ENCODE measurements at places on chromosomes 11 and 22.

DNA sequence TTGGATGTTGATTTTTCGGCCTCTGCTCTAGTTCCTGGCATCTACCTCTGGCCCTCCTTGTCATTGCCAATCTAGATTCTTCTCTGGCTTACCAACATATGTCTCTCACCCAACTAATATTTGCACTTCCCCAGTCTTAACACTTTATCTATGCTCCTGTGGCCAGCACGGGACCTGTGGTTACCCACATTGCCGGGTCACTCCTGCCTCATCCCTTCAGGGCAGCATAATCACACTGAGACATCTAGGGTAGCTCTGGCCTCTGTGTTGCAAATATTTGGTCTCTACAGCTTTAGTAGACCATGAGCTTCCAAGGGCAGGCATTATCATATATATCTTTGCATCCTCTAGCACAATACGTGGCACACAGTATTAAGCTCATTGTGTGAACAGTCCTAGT lies 182.0 kb upstream of the ARHGAP20 start:
- peak; percentile 37 for DNase-seq

- DNase-seq = peak; percentile 67
Measured at GRCh38 chr11:64894070-64894811, 15.8 kb upstream of the EHD1 start.

GRCh38 chr11:2951231-2952110 lies 22.3 kb upstream of the PHLDA2 start:
- DNase-seq = peak; percentile 37

DNA sequence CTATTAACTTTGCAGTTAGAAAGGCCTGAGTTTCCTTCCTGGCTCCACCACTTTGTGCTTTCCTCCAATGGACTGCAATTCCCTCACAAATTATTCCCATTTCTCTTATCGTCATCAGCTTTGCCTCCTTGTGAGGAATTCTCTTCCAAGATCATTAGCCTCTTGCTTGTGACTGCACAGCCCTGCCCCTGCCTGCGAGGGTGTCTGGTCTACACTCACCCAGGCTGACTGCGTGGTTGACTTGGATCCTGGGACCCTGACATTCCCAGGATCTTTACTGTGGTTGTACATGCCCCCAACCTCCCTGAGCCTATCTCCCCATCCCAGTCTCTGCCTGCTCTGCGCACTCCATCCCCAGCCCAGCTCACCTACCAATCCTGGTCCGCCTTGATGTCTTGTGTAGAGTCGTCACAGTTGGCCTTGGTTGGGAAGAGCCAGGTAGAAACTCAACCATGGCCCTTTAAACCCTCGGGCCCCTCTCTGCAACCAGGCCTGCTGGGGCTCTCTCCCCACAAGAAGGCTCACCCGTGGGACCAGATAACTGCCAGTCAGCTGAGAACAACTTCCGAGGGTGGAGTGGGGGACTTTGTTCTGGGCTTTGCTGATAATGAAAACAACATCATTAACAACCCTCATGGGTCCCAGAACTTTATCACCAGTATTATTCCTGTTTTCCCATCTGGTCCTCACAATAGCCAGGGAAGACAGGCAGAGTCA lies at the start of gene OR2AT4:
Gene OR2AT4 (minus strand): TSS at position 421 of the 717 bp plus-strand sequence.
- no peak for DNase-seq

DNA sequence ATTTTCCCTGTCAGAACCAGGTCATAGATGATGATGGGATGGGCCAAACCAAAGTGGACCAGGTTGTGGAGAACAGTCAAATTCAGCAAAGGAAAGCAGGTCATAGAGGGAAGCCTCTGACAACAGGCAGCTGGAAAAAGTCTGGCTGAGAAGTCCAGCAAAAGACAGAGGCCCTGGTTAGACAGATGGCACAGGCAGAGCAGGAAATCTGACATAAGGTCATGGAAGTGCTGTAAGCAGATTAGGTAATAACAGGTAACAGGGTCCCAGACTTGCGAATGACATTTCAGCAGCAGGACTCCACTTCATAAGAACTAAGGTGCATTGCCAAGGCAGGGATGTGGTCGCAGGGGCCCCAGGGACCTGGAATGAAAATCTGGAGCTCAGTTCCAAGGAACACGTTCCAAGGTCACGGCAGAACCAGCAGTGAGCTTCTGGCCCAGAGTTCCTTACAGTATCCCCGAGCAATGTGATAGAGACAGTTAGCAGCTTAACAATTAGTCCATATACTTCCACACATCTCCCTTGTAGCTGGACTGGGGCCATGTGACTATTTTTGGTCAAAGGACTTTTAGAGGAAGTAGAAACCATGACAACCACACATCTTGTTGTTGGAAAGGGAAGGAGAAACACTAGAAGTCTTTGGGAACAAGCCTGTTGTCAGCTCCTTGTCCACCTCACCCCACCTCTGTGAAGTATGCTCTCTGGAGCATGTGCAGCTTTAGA lies 75.4 kb downstream of the ME3 start:
- peak; percentile 86 for DNase-seq

DNA sequence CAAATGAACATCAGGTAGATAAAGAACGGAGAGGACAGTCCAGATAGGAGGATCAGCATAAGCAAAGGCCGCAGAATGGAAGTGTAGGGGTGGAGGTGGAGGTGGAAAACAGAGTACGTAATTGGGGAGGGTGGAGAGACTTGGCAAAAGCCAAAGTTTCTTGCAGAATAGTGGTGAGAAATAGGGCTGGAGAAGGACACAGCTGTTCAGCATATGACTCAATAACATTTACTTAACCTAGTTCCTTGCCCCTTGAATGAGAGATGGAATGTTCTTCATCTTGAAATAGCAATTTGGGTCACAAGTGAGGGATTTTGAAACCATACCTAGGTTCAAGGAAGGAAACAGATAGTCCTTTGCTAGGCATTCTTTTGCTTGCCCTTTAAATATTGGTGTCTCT lies 235.9 kb upstream of the ARHGAP20 start:
- no peak for DNase-seq

GRCh38 chr11:117993988-117994745 lies 8.0 kb downstream of the IL10RA start:
- peak; percentile 46 for DNase-seq

- no peak for DNase-seq
Measured at GRCh38 chr11:103903621-103904323, 132.7 kb upstream of the DDI1 start.

DNA sequence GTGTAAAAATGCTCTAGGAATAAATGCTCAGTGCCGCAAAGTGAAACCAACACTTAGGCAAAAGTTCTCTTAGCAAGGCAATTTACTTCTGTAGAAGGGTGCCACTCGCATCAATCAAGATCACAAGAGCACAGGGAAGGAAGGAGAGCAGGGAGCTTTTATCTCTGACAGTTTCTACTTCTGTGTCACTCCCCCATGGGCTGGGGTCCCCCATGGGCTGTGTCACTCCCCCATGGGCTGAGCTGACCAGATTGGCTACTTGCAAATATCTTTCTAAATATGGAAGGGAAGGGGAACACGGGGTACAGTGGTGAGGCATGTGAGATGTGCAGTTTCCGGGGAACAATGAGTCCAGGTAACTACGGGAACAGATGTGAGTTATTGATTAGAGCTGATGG lies 397 bp downstream of the OR52N2 start:
- DNase-seq = peak; percentile 7

- DNase-seq = peak; percentile 99
Measured at GRCh38 chr11:119509969-119510401, 87.0 kb upstream of the THY1 start.

DNA sequence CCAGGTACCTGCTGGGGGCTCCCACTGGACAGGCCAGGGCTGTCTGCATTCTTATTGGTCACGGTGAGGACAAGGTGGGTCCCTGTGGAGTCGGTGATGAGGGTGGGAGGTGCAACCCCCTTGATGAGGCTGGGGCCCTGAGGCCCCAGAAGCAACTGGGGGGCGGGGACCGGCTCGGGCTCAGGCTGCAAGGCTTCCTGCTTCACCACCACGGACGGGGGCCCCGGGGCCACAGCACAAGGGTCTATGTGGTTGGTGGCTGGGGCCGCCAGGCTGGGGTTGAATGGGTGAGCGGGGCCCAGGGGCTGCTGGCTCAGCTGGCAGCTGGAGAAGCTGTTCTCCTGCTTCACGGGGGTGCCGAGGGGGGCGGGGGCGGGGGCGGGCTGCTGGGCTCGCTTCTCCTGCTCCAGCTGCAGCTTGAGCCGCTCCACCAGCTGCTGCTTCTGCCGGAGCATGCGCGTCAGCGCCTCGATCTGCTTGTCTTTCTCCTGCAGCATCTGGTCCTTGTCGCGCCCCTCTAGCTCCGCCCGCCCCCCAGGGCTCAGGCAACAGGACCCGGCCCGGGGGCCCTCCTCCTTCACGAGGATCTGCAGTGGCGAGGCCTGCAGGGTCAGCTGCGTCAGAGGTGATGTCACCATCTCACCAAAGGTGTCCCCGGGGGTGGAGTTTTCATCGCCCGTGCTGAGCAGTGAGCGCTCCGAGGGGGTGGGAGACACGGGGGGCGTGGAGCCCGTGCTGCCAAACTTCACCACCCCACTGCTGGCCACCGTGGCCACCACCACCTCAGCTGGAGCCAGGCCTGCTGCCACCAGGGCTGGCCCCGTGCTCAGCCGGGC lies 48.2 kb downstream of the SGSM3 start:
- DNase-seq = peak; percentile 37

GRCh38 chr11:111443640-111444039 lies 64.6 kb upstream of the POU2AF1 start:
- DNase-seq = no peak

DNA sequence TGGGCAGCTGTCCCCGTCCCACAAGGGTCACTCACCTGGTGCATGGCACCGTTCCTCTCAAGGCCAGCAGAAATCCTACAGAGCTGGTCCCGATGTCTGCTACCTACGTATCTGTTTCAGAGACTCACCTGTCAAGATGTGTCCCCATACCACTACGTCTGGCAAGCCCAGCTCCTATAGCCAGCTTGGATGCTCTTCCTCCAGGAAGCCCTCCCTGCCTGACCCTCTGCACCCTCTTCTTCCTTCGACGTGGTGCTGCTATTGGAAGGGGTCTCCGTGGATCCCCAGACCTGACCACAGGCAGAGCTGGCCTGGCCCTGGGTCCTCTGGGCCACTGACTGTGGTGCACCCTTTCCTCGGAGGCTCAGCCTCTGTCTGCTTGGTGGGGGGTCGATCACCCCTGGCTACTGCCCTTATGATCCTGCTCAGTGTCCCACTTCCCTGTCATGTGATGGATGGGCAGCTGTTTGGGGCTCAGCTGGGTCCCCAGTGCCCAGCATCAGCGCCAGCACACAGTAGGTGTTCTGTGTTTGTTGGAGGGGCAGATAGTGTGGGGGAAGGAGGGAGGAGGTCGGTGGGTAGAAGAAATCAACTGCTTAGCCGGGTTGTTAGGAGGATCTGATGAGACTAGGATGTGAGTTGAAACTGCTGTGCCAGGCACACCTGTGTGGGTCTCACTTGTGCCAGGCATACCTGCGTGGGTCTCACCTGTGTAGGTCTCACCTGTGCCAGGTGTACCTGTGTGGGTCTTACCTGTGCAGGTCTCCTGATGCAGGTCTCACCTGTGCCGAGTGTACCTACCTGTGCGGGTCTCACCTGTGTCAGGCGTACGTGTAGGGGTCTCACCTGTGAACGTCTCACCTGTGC lies 21.7 kb upstream of the ARHGAP8 start:
- DNase-seq = no peak

- DNase-seq = no peak
Measured at GRCh38 chr22:48188231-48188721, 1425.8 kb downstream of the TBC1D22A start.

DNA sequence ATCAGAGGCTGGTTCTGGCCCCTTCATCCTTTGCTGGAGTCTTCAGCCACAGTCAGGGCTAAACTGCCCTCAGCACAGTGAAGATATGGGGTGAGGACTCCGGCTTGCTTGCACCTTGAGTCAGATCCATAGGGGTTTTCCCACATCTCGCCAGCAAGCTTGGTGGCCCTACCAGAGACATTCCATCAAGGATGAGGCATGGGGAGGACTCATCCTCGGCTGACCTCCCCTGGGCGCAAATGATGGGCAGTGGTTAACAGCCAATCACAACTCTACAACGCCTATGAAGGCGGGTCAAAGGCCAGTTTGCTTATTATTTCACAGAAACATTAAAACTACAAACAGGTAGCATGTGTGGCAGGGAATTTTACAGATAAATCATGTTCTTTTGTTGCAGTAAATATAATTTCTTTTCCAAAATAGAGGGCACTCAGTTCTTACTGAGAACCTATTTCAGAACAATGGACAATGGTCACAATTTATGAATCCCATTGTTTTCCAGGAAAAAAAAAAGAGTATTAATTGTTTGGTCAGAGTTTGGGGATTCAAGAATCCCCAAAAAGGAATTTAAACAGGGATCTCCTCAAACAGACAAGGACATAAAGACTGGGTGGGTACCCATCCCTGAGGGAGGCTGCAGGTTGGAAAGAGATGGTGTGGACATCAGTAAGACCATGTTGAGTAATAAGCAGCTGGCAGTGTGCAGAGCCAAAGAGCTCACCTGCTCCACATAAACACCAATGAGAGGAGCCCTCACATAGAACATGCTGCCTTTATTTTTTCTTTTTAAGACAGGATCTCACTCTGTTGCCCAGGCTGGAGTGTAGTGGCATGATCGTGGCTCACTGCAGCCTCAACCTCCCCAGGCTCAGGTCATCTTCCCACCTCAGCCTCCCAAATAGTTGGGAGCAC lies 14.8 kb downstream of the PLAAT3 start:
- DNase-seq = no peak
